Osteocyte (in vitro differentiated cells): ENCODE measurements at places on chromosomes 2 and 18. TPM values are rescaled to one million over a fixed set of nuclear protein-coding genes. Genes with fewer than 3 reads are reported as not detected.

GRCh38 chr2:74290066-74290465 is 53.1 kb downstream of the SLC4A5 start:
- DNase-seq = no peak

Gene GNLY
- total RNA-seq = not detected in 2 replicates

DNA sequence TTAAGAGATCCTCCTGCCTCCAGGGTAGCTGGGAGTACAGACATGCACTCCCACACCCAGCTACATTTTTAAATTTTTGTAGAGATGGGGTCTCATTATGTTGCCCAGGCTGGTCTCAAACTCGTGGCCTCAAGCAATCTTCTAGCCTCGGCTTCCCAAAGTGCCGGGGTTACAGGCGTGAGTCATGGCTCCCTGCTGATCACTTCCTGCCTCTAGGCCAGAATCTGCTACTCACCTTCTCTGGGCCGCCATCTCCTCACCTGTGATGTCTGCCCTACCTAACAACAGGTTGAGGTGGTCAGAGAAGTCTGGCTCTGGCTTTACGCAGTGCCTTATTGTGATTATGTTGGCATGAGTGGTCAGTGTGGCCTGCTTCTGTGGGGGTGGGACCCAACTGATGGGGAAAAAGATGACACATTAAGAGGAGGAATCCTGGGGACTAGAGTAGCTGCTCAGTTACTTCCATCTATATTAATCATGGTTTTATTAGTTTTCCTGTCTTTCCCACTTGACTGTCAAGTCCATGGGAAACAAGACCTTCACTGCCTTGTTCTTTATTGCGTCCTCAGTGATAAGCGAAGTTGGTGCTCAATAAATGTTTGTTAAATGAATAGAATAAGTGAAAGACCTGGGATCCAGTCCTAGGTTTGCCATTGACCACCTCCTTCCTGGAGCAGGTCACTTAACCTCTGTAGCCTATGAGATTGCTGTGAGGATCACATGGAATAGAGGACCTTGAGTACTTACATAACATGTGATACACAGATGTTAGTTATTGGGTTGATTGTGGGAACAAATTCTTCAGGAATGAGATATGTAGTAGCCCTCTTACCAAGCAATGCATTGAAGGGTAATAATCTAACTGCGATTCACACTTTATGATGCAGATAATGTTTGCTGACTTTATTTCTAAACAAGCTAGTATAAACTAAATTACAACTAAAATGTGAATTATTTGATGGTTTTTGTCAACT is 15.7 kb downstream of the KCTD1 start:
- no peak for DNase-seq

Gene CIB4
- total RNA-seq = not detected in 2 replicates

Gene KIF5C
- 10.2 and 10.7 TPM in 2 replicates for total RNA-seq

- no peak for DNase-seq
Observed at GRCh38 chr18:70373042-70373519, 84.2 kb downstream of the SOCS6 start.

DNA sequence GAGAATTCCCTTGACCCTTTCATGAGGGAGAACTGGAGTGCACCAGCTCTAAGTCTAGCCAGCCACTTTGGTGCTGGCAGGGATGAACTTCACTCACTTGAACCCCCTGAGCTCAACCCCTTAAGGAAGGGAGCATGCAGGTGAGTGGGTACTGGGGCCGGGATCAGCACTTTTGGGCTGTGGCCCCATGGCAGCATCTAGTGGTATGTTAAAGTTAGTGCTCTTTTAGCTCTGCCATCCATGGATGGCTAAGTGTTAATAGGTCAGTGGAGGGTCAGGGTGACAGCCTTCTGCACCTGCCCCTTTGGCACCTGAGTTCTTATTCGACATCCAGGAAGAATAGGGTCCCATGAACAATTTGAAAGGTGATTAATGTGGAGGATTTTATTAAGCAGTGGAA is 689.0 kb upstream of the FSHR start:
- no peak for DNase-seq

DNA sequence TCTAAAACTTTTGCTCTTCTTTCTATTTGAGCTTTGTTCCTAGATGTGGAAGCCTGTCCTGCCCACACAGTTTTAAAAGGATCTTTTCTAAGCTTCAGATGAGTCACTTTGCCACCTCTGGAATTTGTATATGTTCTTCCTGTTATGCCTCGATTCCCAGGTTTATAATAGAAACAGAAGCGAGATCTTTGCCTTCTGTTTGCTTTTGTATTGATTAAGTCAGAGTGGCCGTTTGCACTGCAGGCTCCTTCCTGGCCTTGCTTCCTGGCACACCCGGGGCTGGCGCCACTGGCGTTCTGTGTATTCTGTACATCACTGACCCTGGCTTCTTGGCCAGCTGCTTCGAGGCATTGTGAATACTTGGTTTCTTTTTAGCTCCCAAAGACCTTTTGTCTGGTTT is 91.8 kb downstream of the MTCL1 start:
- no peak for DNase-seq
